ENCODE measurements at places on chromosomes 3 and 15.
A peak's percentile ranks its signal among the peaks of the same experiment; 100 is the strongest.

GRCh38 chr3:64214381-64215018, 10.8 kb downstream of the PRICKLE2 start:
- DNase-seq, result no peak

GRCh38 chr3:137105277-137105977, 147.6 kb downstream of the IL20RB start:
- DNase-seq, result peak; percentile 67

DNA sequence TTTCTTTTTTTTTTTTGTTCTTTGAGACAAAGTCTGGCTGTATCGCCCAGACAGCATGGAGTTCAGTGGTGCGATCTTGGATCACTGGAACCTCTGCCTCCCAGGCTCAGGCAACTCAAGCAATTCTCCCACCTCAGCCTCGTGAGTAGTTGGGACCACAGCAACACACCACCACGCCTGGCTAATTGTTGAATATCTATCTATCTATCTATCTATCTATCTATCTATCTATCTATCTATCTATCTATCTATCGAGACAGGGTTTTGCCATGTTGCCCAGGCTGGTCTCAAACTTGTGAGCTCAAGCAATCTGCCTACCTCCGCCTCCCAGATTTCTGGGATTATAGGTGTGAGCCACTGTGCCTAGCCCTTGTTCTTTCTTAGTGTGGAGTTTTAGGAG, 143.3 kb upstream of the DPH6 start:
- DNase-seq, result no peak

- no peak for DNase-seq
These were observed 284.7 kb upstream of the STT3B start for GRCh38 chr3:31247850-31248562.

DNA sequence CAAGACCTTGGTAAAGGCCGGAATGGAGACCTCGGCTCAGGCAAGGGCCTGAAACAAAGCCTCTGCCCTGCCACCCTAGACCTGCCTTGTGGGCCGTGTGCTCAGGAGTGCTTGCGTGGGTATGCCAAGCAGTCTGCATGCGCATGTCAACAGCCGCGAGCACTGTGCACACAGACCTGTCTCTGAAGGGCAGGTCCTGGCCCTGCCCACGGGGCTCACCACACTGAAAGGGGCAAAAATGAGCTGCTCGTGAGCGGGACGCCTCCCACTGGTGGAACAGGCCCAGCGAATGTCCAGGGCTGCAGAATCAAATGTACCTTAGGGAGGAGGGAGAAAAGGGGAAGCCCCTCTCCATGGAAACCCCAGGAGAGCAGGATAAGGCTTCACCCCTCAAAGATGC, 44.3 kb upstream of the FGD5 start:
- no peak for DNase-seq

DNA sequence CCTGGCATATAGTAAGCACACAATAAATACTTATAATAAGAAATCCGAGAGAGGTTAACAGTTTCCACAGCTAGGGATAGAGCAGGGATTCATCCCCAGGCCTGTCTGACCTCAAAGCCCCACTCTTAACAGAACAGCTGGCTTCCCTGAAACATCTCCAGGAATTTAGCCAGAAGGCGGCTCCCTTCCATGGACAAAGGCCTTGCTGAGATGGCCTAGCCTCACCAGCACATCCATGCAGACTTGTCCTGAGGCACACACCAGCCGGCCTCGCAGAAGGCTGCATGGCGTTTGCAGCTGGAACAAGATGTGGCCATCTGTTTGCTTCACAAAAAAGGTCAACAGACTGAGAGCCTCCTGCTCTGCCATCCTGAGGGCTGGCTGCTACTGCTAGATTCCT, 245.4 kb downstream of the SLCO3A1 start:
- DNase-seq, result no peak

- DNase-seq, result no peak
These were observed 770 bp downstream of the TBC1D5 start for GRCh38 chr3:17741621-17742101.

GRCh38 chr3:17882981-17883380, 140.6 kb upstream of the TBC1D5 start:
- no peak for DNase-seq

DNA sequence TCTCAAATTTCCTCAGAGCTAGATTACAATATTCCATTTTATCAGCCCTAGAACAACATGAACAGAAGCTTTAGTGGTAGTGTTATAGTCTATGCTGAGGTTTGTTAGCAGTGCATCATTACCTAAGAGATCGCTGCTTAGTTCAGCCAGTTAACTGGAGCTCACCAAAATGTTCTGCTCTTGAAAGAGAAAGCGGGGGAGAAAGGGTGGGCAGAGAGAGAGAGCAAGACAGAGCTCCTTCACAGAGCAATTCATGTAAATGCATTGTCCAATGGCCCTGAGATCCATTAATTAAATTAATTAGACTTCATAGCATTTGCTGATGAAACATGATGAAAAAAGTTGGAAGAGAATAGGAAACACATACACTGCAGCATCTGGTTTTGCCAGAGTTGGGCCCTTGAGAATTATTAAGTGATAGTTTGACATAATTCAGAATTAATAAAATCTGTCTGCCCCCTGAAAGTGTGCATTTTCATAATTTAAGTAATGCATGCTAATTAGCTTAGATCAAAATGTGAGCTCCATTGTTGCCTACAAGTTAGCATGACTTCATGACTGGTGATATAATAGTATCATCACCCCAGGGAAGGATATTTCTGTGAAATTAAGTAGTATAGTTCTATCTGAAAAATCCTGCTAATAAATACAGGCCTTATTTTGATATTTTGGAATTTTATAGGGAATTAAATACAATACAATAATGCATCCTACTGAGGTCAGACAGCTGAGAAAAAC, 86.9 kb upstream of the LYSMD4 start:
- DNase-seq, result no peak

DNA sequence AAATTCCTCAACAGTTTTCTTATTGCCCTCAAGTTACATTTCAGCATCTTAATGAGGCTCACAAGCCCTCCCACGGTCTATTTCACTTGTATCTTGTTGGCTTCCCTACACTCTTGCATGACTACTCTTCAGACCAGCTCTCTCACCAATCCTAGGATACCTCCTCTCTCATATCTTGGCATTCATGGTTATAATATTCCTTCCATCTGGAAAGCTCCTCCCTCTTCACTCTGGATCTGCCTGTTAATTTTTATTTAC, 8.5 kb upstream of the CCDC80 start:
- no peak for DNase-seq

DNA sequence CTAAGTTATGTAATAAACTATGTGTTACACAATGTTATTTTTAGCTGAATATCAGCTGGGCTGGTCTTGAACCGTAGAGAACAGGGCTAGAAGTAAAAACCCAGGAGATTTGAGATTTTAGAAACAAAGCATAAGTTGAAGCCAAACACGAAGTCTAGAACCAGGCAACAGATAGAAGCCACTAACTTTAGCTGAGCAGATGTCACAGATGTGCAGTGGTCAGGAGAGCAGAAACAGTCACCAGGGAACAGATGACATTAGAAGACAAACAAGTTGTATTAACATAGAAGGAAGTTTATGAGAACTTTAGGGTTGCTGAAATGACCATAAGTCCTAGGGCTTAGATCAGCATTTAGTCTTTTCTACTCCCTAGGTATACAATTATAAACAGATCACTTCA, 731.0 kb downstream of the ZNF385D start:
- no peak for DNase-seq

- DNase-seq, result no peak
These were observed 15.7 kb downstream of the KIF9 start for GRCh38 chr3:47266709-47267489.

DNA sequence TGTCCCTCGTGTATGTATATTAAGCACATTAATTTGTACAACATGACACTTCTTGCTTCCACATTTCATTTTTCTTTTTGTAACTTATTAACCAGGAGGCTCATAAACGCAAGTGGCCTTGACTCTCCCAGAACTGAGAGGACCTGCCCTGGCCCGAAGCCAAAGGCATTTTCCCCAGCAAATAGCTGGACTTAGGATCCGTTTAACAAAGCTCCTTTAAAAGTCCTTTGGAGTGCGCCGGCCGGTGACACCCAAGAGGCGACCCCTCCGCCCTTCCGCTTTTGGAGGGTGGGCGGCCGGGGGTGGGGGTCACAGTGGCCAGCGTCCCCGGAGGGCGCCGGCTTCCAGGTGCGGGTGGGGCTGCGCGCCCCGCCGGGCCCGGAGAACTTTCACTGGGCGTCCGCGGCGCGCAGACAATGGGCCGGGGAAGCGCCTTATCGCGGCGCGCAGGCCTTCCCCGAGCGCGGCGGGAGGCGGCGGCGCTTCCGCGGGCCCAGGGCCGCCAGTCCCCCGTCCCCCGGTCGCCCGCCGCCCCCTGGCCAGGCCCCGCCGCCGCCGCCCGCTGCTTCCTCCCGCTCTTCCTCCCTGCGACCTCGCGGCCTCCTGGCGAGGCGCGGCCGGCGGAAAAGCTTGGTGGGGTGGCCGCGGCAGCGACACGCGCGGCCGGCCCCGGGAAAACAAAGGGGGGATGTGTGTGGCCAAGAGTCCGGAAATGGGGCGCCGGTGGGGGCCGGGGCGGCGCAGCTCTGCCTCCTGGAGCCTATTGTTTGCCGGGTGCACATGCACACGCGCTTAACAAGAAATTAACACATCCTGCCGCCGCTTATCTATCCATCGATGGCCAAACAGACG, 613.4 kb downstream of the MCTP2 start:
- peak; percentile 11 for DNase-seq

DNA sequence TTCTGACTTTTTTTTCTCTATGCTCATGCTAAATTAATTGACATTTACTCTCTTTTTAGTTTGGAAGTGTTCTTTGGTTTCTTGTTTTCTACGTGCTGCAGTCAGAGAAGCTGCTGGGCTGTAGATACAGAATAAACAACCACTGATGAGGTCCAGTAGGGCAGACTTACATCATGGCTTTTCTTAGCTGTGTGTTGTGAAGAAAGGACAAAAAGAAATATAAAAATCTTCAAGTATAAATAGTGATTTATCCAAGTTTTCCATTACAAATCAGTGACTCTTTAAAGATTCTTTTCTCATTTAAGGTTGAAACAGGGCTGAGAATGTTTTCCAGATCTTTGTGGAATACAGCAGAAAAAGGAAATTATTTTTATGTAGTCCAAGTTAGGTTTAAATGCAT, 122.2 kb downstream of the CMSS1 start:
- no peak for DNase-seq

GRCh38 chr15:91891788-91892345, 38.4 kb downstream of the SLCO3A1 start:
- no peak for DNase-seq

DNA sequence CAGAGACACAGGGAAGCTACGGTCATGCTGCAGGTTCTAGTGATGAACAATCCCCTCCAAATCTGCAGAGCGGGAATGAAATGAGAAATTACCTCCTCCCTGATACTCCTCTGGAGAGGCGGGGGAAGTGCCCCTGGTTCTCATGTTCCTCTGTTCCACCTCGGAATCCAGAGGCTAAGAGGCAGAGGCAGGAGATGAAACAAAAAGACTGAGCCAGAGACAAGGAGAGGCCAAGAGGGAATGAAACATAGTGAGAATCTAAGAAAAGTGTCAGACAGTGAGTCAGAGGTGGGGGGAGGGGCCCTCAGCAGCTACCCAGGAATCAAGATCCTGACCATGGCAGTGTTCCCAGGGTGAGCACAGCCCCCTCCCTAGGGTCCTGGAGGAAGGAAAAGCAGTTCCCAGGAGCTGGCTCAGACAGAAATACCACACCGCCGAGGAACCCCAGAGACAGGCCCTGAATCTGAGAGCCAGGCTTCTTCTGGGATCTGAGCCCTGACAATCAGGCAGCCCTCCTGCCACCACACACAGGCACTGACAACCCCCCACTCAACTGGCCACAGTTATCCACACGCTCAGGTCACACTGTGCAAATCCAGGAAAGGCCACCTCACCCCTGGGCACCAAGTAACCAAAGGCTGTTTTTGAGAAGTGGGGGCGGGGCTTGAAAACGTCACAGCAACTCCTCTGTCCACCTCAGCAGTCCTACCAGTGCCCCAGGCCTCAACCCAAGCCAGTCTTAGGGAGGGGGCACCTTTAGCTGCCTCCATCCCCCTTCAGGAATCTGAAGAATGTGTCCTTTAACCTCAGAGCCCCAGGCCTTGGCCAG, 2.4 kb downstream of the CSRNP1 start:
- DNase-seq, result no peak

GRCh38 chr3:64900617-64901521, 213.1 kb upstream of the ADAMTS9 start:
- no peak for DNase-seq

DNA sequence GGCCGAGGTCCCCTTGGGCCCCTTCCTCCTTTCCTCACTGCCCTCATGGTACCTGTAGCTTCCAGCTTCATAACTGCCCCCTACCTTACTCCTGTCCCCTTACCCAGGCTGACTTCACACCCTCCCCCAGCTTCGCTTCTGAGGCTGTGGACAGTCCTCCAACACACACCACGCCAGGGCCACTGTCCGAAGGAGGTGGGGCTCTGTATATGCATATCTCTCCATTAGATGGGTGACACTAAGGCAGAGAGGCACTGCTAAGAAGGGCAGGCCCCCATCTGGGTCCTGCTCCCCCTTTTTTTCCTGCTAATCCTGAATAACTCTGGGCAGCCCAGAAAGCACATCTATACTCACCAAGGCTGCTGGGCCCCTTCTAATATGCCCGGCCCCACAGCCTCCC, 1.0 kb upstream of the COL7A1 start:
- DNase-seq, result no peak

DNA sequence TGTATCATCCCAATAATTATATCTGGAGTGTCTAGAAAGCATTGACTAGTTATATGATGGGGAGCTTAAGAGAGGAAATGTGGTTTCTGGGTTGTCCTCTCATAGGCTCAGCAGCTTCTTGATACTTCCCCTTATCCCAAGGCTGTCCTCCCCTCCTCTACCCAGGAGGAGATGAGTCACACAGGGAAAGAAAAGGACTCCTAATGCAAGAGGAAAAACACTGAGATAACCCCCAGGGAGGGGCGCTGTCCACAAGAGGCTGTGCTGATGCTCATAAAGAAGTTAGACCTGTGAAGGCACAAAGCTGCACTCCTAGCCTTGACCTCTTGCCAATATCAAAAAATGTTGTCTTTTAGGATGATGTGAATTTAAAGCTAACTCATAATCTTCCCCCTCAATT, 28.8 kb upstream of the GYG1 start:
- DNase-seq, result no peak

DNA sequence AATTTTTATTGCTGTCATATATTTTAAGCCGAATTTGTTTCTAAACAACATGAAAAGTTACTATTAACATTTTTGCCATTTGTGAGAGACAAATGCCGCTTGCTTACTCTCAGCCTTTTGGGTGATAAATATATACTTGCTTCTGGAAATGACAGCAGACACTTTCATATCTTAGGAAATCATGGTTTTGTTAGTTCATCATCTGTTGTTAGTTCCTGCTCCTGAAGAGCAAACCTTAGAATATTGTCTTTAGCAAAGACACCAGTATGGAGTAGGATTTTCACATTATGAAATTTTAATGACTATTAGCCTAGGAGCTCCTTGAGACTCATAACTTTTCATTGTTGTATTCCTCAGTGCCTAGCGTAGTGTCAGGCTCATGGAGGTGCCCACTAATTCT, 36.0 kb downstream of the RAB8B start:
- DNase-seq, result no peak

GRCh38 chr3:179063945-179064560, 7.6 kb downstream of the ZMAT3 start:
- DNase-seq, result no peak

Measured in NCI-H1930 (cell line).